Effector memory CD4-positive, alpha-beta T cell (primary cell): ENCODE measurements at places on chromosomes 3 and 15.

DNA sequence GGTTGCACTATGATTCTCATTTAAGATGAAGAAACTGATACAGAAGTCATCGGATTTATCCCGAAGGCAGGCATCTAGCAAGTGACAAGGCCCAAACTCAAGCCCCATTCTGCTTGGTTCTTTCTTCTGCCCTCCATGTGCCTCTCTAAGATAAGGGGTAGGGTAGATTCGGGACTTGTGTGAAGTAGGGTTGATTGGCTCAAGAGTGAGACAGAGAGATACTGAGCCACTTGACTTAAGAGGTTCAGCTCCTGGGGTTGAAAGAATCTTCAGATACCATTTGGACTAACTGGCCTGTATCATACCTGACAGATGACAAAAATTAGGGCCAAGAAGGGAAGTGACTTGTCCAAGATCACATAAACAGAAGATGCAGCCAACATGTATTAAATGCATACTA, 891 bp downstream of the RFT1 start:
- DNase-seq: no peak

- peak; percentile 79 for DNase-seq
Measured at GRCh38 chr3:46488735-46489361, 8.9 kb upstream of the RTP3 start.

- no peak for DNase-seq
Measured at GRCh38 chr3:71315431-71315830, 268.1 kb downstream of the FOXP1 start.

- no peak for DNase-seq
Measured at GRCh38 chr15:35871812-35872211, 325.8 kb upstream of the DPH6 start.

DNA sequence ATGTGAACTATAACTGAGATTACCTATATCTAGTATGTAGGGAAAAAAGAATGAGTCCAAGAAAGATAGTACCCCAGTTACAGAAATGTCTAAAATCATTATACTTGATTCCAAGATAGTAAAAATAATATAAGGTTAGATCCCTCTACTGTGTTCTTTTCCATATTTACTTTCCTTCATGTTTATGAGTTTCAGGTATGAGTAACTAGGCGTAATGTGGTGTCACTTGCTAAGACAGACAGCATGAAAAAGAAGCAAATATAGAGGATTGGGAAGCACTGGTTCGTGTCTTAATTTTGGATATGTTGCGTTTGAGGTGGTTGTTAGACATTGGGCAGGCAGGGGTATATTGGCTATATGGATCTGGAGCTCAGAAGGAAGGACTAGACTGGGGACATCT, 168.1 kb upstream of the PFN2 start:
- no peak for DNase-seq

DNA sequence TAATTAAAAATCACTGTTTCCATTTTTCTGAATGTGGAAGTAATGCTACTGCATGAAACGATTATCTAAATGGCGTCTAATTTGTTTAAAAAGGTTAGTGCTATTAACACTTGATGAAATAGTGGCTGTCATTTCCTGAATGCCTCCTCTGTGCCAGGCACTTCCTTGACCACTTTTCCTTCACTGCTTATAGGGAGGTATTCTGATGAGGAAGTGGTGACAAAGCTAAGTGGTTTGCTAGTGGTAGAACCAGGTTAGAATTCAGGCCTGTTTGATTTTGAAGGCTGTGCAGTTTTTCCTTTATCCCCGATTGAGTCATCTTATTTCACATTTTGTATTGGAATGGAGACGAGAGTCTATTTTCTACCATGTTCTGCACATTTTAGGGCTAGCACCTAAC, 119.0 kb downstream of the USP13 start:
- no peak for DNase-seq

GRCh38 chr3:39879581-39879980, 70.2 kb downstream of the MYRIP start:
- DNase-seq: no peak

GRCh38 chr15:62997441-62997840, 45.1 kb upstream of the TPM1 start:
- DNase-seq: no peak

- DNase-seq: no peak
Measured at GRCh38 chr3:170594528-170594927, 8.7 kb upstream of the SLC7A14 start.

DNA sequence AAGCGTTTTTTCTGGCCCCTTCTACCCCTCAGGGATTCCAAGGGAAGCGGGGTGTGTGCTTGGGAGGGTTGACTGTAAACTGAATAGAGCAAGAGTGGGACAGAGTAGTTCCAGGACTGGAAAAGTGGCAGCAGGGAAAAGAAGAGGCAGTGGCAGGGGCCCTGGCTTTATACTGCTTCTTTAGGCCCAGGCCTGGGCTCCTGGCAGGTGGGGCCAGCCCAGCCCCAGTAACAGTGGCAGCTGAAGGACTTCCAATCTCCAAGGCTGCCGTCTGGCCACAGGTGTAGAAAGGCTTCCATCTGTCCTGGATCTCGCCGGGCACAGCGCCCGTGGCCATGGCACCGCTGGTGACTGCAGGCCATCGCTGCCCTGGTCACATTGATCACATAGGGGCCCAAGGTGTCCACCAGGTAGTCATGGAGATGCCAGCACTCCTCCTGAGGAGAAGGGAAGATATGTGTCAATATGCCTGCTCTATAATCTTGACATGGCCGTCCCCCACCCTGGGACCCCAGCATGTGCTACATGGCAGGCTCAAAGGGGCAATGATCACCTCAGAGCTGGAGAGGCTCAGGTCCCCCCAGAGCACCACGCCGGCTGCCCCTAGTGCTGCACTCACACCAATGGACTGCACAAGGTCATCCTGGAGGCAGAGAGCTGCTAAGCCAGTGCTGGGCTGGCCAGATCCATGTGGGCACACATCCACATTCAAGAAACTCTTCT, 1.0 kb upstream of the IFRD2 start:
- no peak for DNase-seq

DNA sequence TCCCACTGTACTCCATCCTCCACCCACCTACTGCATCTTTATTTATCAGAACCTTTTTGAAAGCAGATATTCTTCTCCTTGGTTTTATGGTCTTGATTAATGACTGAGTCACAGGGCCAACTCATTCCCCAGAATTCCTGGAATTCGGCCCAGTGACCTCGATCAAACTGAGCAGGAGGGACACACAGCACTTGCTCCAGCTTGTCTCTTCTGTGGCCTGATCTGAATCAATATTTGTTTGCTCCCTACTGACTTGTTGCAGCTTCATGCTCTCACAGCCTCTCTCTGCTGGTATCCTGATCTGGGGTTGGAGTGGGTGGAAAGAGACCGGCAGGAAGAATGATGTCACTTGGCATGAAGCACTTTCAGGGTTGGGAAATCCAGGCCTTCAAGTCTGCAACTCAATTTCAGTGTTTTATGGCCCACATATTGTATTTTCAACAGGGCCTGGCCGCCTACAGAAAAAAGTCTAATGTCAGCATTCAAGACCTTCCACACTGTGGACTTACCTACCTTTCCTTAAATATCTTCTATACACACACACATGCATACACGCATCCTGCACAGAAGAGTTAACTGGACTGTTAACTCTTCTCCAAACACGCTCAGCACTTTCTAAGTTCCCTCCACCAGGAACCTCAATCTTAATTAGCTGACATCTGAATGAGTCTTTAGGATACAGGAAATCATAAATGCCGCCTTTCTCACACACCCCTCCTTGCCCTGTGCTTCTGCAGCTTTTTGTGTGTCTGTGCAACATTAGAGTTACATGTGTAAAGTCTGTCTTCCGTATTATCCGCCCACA, 4.6 kb downstream of the ANXA2 start:
- no peak for DNase-seq

- no peak for DNase-seq
Measured at GRCh38 chr3:69671082-69671952, 67.9 kb upstream of the MITF start.

DNA sequence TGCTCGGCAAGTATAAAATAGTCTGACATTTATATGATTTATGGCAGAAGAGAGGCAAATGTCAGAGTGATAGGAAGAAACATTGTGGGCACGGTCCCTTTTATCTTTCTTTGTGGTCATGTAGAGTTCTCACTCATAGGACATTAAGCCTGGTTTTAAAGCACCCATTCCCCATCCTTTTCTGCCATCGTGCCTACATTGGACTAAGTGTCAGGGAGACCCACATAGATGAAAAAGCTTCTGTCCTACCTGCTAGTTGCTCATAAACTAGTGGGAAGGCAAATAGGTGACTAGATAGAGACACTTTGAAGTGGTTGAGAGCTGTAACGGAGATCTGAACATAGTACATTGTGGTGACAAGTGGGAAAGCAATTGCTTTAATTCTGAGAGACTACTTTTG, 155.7 kb downstream of the B3GALNT1 start:
- DNase-seq: no peak

- DNase-seq: no peak
Measured at GRCh38 chr15:93515256-93516051, 426.4 kb upstream of the RGMA start.

GRCh38 chr15:39783244-39783820, 691 bp upstream of the FSIP1 start:
- no peak for DNase-seq

DNA sequence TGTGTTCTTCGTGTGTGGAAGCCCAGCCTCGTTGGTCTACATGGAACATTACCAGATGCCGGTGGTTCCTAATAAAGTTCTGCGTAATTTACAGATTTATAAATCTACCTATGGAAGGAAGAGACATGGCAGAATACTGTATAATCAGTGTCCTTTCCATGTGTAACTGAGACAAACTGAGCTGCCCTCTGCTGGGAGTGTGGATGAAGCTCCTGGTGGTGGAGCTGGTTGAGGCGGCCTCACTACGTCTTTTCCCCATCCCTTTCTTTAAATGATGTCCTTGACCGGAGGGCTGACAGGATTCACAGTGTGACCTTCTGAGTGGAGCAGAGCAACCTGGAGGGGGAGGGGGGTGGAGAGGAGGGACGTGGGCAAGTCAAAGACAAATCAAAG, 267.0 kb upstream of the CHRM5 start:
- no peak for DNase-seq

GRCh38 chr15:72783004-72783639, 436 bp downstream of the ADPGK start:
- no peak for DNase-seq

- DNase-seq: no peak
Measured at GRCh38 chr3:52532517-52532837, 1.2 kb downstream of the NT5DC2 start.

GRCh38 chr15:64770626-64771025, 4.8 kb downstream of the RBPMS2 start:
- DNase-seq: no peak
